ENCODE measurements at places on chromosomes 3 and 15. TPM values are rescaled to one million over a fixed set of nuclear protein-coding genes. Genes with fewer than 3 reads are reported as not detected.

REC114 gene
- total RNA-seq, result not detected

GRCh38 chr3:124884474-124885101, 2.6 kb downstream of the ITGB5 start:
- no peak for DNase-seq

DNA sequence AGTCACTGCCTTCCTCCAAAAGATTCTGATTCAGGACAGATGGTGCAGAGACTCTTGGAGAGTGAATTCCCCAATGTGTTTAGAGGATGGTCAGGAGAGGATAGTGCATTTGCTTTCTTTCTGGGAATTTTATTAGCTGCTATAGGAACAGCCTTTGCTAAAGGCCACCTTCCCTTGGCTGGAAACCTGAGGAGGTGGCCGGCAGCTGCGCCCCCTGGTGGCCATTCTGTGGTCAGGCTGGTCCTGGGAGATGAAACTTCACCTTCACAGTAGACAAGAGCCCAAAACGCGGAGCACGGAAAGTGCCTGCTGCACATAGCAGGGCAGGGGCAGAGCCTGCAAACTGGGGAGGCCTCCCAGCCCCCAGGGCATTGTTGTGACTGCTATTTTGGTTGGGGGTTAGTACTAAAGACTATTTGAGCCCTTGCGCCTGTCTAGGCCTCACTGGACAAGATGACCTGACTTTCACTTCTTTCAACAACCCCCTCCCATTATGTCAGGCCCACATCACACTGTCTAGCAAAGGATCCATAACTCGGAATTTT, 34.3 kb downstream of the SEC22C start:
- DNase-seq, result peak; percentile 78

GRCh38 chr3:68402235-68402918, 530.0 kb downstream of the TAFA4 start:
- no peak for DNase-seq

GRCh38 chr3:5347486-5347885, 160.0 kb downstream of the EDEM1 start:
- DNase-seq, result no peak

- no peak for DNase-seq
Measured at GRCh38 chr3:117016378-117016777, 306.8 kb downstream of the TUSC7 start.

- DNase-seq, result peak; percentile 35
Measured at GRCh38 chr15:41978534-41978933, 6.2 kb upstream of the EHD4 start.
